Suprapubic skin (tissue), 4 donors: ENCODE measurements at places on chromosomes 16 and 17.

GRCh38 chr16:82016263-82016662 is 5.0 kb upstream of the SDR42E1 start:
- DNase-seq = no peak

GRCh38 chr16:51125992-51126391 is 25.1 kb downstream of the SALL1 start:
- no peak for DNase-seq

DNA sequence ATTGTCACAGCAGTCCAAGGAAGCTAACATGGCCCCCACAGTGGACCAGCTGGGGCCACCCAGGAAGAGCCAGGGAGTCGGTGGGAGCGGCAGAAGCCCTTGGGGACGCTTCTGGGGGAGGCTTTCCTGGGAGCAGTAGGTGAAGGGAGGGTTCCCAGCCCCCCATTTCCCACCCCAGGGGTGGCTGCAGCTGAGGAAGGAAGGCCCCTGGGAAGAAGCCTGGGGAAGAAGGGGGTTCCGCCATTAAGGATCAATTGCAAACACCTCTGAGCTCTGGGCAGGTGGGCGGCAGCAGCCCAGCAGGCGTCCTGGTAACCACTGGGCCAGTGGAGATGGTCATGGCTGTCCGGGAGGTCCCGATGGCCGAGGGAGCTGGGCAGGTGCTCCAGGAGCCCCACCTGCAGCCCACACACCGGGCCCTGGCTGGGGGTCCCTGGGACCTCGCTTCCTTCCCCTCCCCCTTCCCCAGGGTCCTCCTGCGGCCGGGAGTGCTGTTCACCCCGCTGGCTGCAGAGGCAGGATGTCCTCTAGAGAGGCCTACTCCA is 592 bp upstream of the PERCC1 start:
- DNase-seq = no peak

DNA sequence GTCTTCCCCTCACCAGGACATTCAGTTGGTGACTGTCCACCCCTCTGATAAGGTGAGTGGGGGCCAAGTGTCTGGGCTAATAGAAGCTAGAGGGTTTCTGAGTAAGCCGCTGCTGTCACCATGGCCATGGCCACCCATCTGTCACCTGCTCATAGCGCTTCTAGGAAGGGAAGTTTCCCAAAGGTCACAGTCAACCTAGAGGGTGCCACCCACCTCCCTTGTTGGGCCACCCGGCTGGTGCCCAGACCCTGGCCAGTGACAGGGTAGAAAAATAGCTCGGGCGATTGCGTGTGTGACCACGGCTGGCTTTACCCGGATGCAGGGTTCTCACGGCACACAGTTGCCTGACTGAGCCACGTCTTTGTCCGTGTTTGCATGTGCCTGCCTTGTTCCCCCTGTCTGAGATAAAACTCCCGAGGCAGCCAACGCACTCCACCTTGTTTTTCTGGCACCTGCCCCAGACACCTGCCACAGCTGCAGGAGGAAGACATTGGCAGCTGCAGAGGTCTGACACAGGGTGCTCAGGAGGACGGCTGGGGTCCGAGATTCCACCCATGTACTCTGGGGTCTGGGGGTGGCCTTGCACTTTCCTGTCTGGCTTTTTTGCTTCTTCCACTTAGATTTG is 809 bp downstream of the PIRT start:
- DNase-seq = no peak

GRCh38 chr17:50210240-50211225 is 9.1 kb upstream of the COL1A1 start:
- peak; percentile 89 for DNase-seq

DNA sequence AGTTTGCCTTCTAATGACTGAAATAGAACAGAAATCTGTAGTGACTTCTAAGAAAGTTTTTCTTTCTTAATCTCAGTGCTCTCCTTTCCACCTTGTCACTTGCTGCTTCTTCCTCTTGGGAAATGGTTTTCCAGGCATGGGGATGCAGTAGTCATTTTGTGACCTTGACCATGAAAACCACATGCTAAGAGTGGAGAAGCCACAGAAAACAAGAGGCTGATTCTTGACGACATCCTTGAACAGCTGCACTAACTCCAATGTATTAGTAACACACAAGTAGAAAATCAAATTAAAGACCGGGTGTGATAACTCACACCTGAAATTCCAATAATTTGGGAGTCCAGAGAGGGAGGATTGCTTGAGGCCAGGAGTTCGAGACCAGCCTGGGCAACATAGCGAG is 15.5 kb upstream of the USP31 start:
- no peak for DNase-seq

DNA sequence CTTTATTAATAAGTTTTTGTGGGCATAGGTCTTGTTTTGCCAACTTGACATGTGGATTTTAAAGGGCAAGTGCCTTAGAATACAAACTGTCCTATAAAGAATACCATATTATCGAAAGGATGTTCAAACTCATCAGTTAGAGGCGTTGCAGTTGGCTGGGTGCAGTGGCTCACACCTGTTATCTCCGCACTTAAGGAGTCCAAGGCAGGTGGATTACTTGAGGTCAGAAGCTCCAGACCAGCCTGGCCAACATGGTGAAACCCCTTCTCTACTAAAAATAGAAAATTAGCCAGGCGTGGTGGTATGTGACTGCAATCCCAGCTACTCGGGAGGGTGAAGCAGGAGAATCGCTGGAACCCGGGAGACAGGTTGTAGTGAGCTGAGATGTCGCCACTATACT is 472.0 kb downstream of the WWOX start:
- no peak for DNase-seq

DNA sequence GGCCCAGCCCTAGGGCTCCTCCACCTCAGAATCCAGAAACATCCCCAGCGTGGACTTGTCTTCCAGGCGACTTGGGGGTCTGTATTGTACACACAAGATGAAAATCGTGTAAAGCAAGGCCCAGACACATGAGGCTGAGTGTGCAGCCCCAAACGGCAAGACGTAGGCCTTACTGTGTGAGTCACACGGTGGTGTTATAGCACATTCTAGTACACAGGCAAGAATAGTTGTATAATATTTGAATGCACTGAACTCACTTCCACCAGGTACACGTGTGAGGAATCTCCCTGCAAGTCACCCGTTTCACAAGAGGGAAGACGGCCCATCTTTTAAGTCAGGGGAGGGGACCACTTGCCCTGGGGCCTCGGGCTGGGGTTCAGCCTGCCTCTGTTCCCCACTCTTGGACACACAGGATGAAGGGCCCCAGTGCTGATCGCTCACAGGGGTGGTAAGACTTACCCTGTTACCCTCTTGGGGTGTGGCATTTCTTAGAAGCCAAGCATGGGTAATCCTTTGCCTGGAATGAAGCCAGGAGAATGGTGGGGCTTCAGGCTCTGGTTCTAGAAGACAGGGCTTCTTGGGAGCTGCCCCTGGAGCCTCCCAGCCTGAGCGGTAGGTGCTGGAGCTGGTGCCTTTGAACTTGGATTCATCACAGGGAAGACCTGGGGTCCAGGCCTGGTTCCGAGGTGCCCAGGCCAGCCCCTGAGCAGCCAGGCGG is 71.3 kb downstream of the SREBF1 start:
- DNase-seq = no peak

DNA sequence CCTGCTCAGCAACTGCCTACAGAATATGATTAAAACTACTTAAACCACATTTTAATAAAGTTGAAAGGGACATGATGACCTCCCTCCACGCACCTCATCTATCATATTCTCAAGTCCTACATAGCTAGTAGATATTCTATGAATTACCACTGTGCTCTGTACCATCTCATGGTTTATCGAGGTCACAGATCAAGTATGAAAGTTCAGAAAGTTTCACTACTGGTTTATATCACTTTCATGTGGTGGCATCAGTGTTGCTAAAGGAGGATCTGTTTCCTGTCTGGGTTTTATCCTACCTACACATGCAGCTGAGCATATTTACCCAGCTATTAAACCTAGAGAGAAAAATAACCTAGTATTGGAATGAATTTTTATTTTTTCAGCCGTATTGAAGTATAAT is 214.9 kb upstream of the MON1B start:
- no peak for DNase-seq

DNA sequence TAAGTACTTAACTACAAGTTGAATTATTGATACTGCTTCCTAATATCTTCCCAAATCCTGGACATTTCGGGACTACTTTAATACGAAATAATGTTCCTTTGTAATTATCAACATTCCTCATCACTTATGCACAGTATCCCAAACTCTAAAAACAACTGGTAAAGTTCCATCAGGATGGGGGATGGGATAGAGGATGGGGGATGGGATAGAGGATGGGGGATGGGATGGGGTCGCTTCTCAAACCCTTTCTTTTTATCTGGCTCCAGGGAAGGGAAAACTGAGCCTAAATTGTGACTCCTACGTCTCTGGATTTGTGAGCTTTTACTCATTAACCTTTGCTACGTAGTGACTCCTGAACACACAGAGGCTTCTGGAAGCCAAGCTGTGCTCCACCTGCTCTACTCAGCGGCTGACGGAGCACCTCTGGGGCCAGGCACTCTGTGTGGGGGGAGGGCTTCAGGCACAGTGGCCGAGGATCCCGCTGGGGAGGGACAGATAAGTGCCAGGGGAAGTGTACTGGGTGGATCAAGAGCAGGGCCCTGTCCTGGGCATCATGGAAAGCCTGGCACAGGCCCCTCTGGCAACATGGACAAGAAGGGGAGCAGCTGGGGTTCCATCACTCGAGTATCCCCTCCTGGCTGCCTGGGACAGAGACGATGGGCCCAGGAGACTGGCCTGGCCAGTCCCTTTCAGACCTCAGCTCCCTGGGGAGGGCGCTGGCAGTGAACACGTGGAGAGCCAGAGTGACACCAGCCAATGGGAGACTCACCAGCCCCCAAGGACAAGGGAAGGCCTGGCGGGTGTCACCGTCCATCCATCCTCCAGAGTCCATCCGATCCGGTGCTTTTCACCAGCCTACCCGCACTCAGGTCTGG is 56.2 kb downstream of the PGS1 start:
- DNase-seq = no peak

DNA sequence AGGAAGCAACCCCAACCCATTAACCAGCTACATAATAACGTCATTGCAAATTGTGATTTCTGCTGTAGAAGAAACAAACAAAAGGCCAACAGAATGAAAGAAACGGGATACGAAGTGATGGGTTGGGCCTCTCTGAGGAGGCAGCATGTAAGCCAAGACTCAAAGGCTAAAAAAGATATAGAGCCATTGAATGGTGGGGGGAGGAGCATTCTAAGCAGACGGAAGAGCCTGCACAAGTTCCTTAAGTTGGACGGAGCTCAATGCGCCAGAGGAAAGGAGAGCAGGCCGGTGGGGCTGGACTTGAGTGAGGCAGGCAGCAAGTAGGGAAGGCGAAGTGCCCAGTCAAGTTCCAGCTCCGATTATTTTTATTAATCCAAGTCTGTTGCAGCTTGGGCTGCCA is 160.3 kb downstream of the SHISA9 start:
- no peak for DNase-seq

GRCh38 chr17:76547183-76547641 is 7.4 kb downstream of the PRCD start:
- peak; percentile 73 for DNase-seq

GRCh38 chr17:1294157-1294717 is 14.8 kb downstream of the TRARG1 start:
- no peak for DNase-seq

DNA sequence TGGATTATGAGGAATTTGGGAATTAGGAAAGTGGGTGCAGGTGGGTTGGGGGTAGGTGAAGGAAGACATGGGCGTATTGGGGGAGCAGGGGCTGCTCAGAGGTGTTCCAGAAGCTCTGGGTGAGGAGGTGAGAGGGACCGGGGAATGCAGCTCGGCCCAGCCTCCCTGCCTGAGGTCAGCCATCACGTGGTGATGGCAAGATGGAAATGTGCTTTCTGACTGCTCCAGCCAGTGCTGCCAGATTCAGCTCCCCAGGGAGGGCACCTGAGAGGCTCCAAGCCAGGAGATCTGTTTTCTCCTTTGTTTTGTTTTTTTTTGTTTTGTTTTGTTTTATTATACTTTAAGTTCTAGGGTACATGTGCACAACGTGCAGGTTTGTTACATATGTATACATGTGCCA is 35.2 kb upstream of the STH start:
- DNase-seq = no peak

DNA sequence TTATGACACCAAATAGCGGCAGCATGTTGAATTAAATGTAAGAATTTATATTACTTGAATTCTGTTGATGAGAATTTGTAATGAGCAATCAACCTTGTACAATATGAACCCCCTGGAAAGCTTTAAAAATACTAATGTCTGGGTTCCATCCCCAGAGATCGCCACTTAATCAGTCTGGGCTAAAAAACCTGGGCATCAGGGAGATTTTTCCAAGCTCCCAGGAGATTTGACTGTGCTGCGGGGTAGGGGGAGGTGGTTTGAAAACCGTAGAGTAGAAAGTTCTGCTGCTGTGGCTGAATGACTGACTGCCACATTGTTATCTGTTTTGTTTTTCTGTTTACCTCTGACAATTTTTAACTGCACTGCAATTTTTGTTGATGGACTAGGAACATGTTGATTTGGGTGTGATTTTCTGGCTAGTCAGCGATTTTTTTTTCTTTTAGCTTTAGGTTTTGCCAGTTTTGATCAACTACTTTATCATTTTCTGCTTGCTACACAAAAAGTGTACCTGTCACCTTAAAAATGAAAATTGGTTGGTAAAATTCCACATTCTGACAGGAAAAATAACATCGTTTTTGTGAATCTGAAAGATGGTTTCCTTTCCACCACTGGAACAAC is 79.3 kb downstream of the PCTP start:
- DNase-seq = no peak

DNA sequence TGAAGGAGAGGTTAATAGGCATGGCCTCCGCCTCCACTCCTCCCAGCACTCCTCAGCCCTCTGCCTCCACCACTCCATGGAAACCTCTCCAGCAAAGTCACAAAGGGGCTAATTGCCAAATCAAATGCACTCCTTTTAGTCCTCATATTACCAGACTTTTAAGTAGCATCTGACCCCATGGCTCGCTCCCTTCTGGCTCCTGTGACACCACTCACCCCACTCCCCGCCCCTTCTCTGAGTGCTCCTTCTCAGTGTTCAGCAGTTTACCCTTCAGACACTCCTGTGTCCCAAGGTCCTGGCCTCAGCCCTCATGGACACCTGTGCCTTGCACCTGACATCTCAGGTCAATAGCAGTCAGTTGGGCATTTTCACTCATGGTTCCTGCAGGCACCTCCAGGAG is 243.5 kb upstream of the CCL2 start:
- no peak for DNase-seq

- DNase-seq = no peak
Observed at GRCh38 chr17:33012522-33013033, 20.9 kb downstream of the SPACA3 start.
